Right hindlimb (tissue), 1 donor: ENCODE measurements at places on chromosomes 4 and X.

DNA sequence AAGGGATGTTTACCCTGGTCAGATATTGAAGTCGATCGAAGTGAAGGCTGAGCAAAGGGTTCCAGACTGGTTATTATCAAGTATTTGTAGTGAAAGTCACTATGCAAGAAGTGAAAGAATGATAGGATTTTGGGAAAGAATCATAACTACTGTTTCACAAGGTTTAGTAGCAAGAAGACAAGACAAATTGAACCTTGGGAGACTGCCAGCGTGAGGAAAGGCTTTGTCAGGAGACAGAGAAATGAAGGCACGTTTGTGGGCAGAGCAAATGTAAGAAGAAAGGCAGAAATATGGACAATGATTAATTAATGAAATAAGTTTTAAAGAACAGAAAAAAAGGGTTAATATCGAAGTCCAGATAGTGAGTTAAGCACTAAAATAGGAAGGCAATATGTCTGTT is 456.8 kb downstream of the TRIML1 start:
- no peak for DNase-seq

- no peak for DNase-seq
Measured at GRCh38 chr4:86098691-86099090, 261.2 kb downstream of the MAPK10 start.

DNA sequence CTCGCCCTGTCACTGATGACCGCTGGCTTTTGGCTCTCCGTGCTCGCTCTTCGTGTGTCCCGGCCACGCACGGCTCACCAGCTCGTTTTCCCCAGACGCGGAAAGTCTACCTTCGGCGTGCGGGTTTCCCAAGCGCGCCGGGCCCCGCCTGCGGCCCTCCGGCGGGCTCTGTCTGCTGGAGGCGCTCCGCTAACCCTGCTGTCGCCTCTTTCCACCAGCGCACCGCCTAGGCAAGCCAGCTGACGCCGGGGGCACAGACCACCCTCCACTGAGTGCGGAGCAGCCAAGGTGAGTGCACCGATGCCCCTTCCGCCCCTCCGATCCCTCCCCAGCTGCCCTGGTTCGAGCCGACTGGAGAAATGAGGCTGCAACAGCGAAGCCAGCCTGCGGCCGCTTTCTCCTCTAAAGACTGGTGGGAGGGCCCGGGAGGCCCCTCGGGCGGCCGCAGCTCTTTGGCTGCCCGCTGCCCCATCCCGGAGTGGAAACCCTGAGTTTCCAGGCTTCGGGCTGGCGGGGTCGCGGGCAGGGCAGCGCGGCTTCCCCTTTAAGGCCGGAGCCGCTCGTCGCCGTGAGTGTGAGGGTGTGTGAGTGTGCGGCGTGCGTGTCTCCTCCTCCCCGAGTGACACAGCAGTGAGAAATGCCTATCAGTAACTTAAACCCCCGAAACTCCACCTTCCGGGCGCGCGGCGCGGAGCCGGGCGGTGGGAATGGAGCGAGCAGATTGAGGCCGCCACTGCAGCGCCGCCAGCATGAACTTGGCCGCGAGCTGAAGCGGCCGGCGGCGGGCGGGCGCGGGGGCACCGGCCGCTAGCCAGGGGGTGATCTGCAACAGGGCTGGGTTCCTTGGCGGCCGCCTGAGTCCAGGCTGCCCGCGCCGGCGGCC is at the start of gene MAMLD1:
Gene MAMLD1 (plus strand): TSS at position 719 of the 883 bp plus-strand sequence. CDS start 82,200 bp downstream, outside the sequence.
- DNase-seq = peak; percentile 85

DNA sequence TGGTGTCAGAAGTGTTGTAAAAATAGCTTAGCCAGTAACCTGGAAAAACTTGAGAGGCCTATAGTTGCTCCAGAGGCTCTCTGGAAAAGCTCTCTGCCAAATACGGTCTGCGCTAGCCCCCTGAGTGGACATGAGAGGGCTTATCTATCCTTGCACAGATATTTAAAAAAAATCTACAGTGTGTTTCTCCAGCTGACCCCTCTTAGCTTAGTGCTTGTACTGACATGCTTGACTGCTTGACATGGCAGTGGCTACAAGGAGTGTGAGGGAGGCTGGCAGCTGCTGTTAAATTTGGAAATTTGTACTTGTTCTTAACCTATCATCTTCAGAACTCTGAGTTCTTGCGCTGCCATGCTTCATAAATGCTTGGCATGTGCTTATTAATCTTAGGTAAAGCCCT is 229.2 kb downstream of the RBMX2 start:
- DNase-seq = no peak

GRCh38 chr4:158599150-158599549 is 72.5 kb downstream of the C4orf46 start:
- peak; percentile 26 for DNase-seq

- no peak for DNase-seq
Measured at GRCh38 chr4:70927502-70928137, 25.5 kb downstream of the MOB1B start.

DNA sequence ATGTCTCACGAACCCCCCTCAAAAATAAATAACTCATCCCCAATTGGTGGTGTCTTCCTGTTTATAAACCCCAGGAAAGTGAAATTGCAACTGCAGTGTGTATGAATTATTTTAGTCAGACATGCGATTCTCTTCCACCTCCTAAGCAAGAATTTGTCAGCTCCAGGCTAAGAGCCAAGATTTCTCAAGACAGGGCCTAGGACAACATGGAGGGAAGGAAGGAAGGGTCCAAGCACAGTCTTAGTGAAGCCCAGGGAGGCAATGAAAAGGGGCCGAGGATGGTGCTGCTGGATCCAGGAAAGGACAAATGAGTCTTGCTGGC is 20.0 kb downstream of the SH3KBP1 start:
- no peak for DNase-seq

GRCh38 chrX:40140706-40141499 is 43.1 kb upstream of the BCOR start:
- DNase-seq = peak; percentile 50

- DNase-seq = no peak
Measured at GRCh38 chr4:33072298-33073089, 2352.3 kb downstream of the PCDH7 start.

DNA sequence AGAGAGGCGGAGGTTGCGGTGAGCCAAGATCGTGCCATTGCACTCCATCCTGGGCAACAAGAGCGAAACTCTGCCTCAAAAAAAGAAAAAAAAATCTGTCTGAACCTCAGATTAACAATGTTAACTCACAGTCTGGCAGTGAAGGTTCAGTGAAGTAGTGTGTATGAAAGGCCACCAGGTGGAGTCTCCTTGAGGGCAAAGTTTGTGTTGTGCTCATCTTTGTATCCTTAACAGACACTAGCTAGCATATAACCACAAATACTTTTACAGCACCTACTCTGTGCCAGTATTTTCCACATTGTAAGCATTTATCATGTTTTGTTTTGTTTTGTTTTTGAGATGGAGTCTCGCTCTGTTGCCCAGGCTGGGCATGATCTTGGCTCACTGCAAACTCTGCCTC is 46.0 kb upstream of the MGST2 start:
- DNase-seq = no peak

DNA sequence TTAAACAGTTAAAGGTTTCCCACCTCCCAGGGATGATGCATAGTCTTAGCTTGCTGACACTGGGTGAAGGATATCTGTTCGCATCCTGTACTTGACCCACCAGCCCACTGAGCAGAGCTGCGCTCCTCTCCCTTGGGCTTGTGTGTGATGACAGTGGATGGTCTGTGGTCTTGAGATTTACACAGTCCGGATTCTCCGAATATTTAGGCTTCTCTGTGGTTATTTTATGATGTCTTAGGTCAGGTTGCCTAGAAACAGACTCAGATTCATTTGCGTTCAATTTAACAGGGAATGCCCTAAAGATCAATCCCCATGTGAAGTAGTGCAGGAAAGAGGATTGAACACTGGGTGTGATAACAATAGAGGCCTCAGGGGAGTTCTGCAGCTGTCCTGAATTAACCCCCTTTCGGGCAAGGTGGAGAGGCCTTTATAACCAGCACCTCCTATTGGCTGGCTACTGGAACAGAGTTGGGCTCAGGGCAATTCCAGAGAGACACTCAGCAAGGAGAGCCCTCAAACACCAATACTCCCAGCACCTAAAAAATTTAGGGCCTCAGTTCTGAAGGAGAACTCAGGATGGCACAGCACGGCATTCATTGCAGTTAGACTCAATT is 653.2 kb upstream of the GALNT7 start:
- no peak for DNase-seq

DNA sequence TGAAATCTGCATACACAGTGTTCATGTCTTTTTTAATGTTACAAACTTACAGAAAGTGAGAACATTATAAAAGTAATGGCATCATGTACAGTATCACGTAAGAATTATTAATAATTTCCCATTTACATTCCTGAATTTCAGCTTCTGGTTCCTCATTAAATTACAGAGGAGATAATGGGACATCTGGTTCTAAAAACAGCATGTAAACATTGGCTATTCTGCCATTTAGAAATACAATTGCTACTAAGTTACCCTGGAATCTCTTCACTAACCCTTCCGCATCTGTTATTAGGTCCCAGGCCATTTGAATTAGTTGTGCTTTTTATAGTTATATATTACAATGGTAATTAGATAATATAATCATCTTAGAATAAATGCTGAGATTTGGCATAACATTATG is 505.1 kb downstream of the FSTL5 start:
- DNase-seq = no peak
